MCF 10A (cell line): ENCODE measurements at places on chromosomes 5 and 9. TPM values are rescaled to one million over a fixed set of nuclear protein-coding genes. Genes with fewer than 3 reads are reported as not detected.
A peak's percentile ranks its signal among the peaks of the same experiment; 100 is the strongest.

Gene COL27A1
- 1.3 and 2.9 TPM in 2 replicates for total RNA-seq

Gene ZNF454
- total RNA-seq = not detected in 2 replicates

Gene KIF4B
- not detected in 2 replicates for total RNA-seq

Gene CLPTM1L
- 116 and 128 TPM in 2 replicates for total RNA-seq

Gene PLPPR1
- total RNA-seq = not detected in 2 replicates

Gene MYMK
- not detected in 2 replicates for total RNA-seq

- H3K27ac ChIP-seq = peak overlapping the region; percentile 76
- H3K27me3 ChIP-seq = no peaks in the 10 kb centered on the region
- no peak overlapping the region for H3K4me3 ChIP-seq
- peaks cover 3% of the 10 kb centered on the region for H3K36me3 ChIP-seq
- DNase-seq = peak; percentile 84
- H3K4me1 ChIP-seq = peaks cover 28% of the 10 kb centered on the region
Measured at GRCh38 chr5:72441862-72442540, 65.2 kb downstream of the ZNF366 start.

GRCh38 chr9:118652912-118653311 is 716.3 kb downstream of the BRINP1 start:
- DNase-seq = peak; percentile 51
- no peaks in the 10 kb centered on the region for H3K27me3 ChIP-seq
- no peak overlapping the region for H3K4me3 ChIP-seq
- H3K4me1 ChIP-seq = peaks cover 13% of the 10 kb centered on the region

DNA sequence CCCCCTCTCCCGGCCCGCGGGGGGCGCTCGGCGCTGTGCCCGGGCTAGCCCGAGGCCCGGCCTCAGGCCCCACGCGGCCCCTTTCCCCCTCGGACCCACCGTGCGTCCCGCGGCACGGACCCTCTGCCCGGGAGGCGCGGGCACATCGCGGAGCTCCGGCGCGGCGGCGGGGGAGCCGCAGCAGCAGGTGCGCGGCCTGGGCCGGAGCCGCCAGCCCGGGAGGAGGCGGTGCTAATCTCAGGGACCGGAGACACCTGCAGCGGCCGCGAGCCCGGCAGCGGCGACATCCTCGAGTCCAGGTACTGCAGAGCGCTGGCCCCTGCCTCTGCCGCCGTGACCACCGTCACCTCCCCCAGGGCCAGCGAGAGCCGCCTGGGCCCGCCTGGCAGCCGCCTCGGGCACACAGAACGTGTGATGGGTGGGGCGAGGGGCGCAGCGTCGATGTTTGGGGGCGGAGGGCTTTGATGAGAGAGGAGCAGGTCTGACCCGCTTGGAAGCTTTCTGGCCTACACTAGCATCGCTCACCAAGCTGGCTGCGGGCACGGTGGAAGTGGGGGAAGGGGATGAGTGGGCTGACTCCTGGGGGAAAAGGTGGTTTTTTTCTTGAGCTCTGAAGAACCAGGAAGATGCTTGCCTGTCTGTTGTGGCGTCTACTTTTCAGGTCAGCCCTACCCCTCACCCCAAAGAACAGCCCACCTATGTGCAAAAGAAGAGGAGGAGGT is 524 bp downstream of the CYFIP2 start:
- H3K27me3 ChIP-seq = peaks cover 4% of the 10 kb centered on the region
- no peak for DNase-seq
- peaks cover 32% of the 10 kb centered on the region for H3K4me1 ChIP-seq
- H3K27ac ChIP-seq = no peak overlapping the region
- H3K36me3 ChIP-seq = no peaks in the 10 kb centered on the region

GRCh38 chr5:123906698-123907295 is 394.8 kb downstream of the CSNK1G3 start:
- no peaks in the 10 kb centered on the region for H3K36me3 ChIP-seq
- DNase-seq = no peak
- H3K4me3 ChIP-seq = no peak overlapping the region
- no peaks in the 10 kb centered on the region for H3K4me1 ChIP-seq
- H3K27ac ChIP-seq = no peak overlapping the region

GRCh38 chr5:51376509-51376908 is 6.7 kb upstream of the ISL1 start:
- DNase-seq = no peak
- H3K27me3 ChIP-seq = no peaks in the 10 kb centered on the region
- peaks cover 6% of the 10 kb centered on the region for H3K4me1 ChIP-seq
- H3K36me3 ChIP-seq = no peaks in the 10 kb centered on the region
- H3K27ac ChIP-seq = no peak overlapping the region

- H3K4me1 ChIP-seq = no peaks in the 10 kb centered on the region
- no peaks in the 10 kb centered on the region for H3K36me3 ChIP-seq
- no peak for DNase-seq
- H3K4me3 ChIP-seq = no peak overlapping the region
- H3K27me3 ChIP-seq = no peaks in the 10 kb centered on the region
Measured at GRCh38 chr5:2914981-2915484, 163.6 kb upstream of the IRX2 start.

GRCh38 chr5:132389585-132390286 is 20.2 kb downstream of the SLC22A5 start:
- peak; percentile 100 for DNase-seq
- H3K27me3 ChIP-seq = no peaks in the 10 kb centered on the region
- no peak overlapping the region for H3K4me3 ChIP-seq
- peak overlapping the region; percentile 13 for H3K27ac ChIP-seq

DNA sequence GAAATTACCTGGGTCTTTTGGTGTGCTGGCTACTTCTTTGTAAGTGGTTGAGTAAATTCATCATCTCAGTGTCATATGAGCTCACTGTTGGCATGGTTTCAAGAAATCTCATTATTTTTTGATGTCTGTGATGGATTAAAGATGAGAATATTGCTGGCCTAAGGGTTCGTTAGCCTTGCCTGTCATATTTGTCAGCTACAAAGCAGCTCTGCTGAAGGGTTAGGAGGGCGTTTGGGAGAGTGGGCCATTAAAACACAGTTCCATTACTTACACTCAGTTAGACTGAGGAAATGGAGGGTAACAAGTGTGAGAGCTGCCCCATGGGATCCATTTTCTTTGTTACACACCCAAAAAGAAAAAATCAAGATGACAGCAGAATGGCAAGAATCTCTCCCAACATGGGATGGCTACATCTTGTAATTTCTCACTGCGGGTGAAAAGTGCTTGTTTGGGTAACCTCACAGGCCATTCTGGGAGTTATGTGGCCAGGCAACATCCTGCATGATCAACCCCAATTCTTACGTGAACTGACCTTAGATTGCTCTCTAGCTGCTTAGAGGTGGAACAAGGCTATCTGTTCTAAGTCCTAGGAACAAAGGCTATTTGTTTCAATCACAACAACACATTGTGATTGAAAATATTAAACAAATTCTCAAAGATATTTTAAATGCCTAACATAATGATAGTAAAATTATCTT is 609.5 kb upstream of the RGMB start:
- H3K4me1 ChIP-seq = no peaks in the 10 kb centered on the region
- H3K27me3 ChIP-seq = no peaks in the 10 kb centered on the region
- no peak overlapping the region for H3K4me3 ChIP-seq
- no peaks in the 10 kb centered on the region for H3K36me3 ChIP-seq
- H3K27ac ChIP-seq = no peak overlapping the region
- no peak for DNase-seq

- H3K36me3 ChIP-seq = no peaks in the 10 kb centered on the region
- no peaks in the 10 kb centered on the region for H3K27me3 ChIP-seq
- H3K27ac ChIP-seq = no peak overlapping the region
- H3K4me1 ChIP-seq = peaks cover 7% of the 10 kb centered on the region
- DNase-seq = peak; percentile 42
Measured at GRCh38 chr9:107999011-107999410, 509.4 kb upstream of the KLF4 start.

DNA sequence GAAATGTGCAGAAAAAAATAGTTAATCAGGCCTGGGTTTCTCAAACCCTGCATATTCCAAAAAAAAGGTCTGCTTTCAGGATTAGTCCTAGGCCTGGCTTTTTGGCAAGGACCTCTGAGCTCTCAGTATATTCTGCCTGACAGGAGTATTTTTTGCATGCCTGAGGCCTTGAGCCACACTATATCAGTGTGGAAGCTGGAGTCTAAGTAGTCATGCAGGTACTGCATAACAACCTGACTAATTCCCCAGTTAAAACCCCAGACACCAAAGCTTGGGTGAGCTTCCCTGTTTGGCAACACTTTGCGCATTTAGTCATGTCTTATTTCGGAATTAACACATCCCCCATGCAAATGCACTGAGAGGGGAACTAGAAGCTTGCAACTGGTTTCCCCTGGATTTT is 359.5 kb downstream of the CETN3 start:
- H3K27ac ChIP-seq = no peak overlapping the region
- H3K4me1 ChIP-seq = no peaks in the 10 kb centered on the region
- H3K27me3 ChIP-seq = no peaks in the 10 kb centered on the region
- no peak overlapping the region for H3K4me3 ChIP-seq
- H3K36me3 ChIP-seq = no peaks in the 10 kb centered on the region
